ENCODE measurements at places on chromosomes 5 and 9.

DNA sequence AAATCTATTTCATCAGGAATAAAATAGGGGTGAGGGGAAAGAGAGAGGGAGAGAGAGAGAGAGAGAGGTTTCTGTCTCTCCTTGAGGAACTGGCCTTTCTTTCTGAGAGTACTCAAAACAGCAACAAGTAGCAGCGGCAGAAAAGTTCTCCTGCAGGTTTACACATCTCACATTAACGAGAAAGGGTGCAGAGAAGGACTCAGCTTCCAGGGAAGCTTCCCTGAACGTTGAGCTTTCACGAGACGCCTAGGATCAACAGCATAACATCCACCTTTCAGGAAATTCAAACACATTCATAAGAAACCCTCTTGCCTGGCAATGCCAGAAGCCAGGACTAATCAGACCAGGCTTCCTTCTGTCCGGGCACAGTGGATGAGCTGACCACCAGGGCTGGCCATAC is 162.9 kb downstream of the ZDHHC21 start:
- DNase-seq, result no peak

GRCh38 chr5:11050596-11051304 is 289.7 kb upstream of the DAP start:
- DNase-seq, result no peak

- no peak for DNase-seq
These were observed 7.0 kb downstream of the LNPEP start for GRCh38 chr5:96942911-96943310.

GRCh38 chr9:131395157-131396098 is 1.5 kb downstream of the PRRC2B start:
- peak; percentile 23 for DNase-seq

- DNase-seq, result no peak
These were observed 102.9 kb upstream of the LRRTM2 start for GRCh38 chr5:138978080-138978479.

DNA sequence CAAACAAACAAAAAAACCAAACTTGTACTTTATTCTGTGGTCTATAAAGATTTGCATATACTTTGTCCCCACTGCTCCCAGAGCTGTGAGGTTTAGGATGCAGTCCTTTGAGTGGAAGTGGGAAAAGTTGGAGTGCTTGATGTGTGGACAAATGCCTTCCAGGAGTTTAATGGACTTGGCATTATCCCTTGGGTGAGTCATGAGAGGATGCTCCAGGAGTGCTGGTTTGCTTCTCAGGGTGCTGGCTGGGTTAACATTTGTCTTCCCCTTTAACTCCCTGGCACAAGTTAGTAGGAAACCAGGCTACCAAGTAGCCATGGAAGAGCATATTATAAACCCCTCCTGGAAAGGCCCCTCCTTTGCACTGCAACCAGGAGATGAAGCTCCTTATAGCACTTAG is 417.4 kb upstream of the RIOK2 start:
- no peak for DNase-seq
